ENCODE measurements at places on chromosomes 5 and 9.

DNA sequence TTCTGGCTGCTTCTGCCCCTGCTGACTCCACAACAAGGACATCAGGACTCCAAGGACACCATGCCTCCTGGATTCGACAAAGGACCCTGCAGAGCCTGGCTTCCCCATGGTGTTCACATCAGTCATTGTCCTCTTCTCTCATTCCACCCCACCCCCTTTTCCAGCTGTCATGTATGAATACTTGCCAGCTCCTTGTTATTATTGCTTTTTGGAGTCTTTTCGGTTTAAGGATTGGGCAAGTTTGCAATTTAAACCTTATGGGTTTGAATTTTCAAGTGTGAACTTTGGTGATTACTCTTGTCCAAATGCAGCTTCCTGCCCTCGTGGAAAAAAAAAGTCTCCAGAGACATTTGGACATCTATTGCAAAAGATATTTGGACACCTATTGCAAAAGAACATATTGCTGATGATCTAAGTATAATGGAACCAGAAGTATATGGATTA is 14.2 kb upstream of the LVRN start:
- peak; percentile 59 for DNase-seq

DNA sequence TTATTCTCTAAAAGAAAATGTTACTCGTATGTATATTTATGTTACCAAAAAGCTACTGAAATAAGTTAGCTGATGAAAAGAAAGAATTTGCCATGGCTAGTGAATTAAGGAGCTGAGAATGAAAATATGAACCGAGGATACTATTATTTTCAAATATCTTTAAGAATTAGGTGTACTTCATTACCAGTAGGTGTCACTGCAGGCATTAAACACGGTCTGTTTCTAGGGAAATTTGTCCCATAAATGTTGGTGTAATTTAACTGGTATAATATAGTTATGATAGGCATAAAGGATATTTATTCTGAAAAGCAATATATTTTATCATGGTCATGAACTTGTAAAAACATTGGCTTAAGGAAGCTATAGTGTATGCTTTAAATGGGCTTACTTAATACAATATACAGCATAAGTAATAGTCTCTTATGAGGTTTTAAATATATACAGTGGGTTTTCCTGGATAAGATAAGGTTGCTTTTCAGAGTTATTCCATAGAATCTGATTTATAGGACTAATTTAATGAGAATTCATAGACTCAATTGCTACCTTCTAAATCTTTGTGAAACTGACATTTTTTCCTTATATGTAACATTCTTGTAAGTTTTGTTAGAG is 72.4 kb upstream of the MPDZ start:
- peak; percentile 60 for DNase-seq

DNA sequence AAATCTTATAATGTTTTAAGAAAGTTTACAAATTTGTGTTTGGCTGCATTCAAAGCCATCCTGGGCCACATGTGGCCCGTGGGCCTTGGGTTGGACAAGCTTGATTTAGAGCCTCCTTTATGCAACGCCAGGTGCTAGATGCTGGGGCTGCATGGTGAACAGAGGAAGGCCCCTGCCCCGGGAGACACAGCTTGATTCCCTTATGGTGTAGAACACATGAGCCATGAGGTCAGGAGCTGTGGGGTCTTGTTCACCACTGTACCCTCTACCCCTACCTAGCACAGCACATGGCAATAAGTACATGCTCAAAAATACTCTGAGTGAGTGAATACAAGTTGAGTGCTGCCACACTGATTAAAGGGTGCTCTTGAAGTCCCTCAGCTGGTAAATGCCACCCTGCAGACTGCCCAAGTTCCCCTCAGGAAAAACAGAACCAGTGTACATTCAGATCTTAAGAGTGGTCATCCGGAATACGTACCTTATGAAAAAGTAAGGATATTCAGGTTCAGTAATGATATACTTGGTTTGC is 71.9 kb downstream of the ARRDC3 start:
- no peak for DNase-seq

- DNase-seq = peak; percentile 70
Measured at GRCh38 chr5:14463629-14464028, 118.0 kb upstream of the OTULINL start.

DNA sequence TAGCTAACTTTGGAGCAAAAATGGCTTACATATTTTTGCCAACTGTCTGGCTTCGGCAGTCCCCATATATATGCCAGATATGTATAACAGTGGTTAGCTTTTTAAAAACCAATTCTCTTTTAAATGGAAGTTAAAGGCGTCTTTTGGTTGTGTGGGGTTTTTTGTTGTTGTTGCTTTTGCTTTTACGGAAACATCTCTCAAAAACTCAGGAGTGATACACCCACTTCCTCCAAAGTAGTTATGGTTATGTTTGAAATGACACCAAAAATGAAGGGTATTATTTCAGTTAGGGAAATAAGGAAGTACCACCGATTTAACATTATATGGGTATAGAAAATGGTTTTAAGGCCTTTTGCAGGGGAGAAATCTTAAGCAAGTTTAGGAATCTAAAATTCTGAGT is 2.3 kb downstream of the CNOT8 start:
- DNase-seq = no peak

- no peak for DNase-seq
Measured at GRCh38 chr5:41747301-41747700, 122.9 kb downstream of the OXCT1 start.

DNA sequence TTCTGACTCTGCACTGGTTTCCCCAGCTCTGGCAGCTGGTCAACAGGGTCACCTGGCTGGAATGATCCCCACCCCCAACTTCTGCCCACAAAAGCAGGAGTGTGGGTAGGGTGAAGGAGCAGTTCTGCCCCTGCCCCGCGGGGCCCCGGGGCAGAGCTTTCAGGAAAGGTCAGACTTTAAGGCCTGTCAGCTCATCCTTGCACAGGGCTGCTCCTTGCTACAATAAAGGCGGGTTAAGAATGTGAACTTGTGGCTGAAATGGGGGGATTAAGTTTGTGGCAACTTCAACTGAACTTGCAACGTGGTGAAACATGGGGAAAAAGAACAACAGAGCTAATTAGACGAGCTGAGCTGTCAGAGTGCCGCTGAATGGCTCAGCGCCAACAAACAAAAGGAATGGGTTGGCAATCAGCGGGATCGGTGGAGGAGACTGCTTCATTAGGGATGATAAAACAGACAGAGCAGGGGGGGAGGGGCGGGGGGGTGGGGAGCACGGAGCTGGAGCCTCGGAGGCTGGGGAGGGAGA is 50.8 kb downstream of the CRB2 start:
- no peak for DNase-seq

DNA sequence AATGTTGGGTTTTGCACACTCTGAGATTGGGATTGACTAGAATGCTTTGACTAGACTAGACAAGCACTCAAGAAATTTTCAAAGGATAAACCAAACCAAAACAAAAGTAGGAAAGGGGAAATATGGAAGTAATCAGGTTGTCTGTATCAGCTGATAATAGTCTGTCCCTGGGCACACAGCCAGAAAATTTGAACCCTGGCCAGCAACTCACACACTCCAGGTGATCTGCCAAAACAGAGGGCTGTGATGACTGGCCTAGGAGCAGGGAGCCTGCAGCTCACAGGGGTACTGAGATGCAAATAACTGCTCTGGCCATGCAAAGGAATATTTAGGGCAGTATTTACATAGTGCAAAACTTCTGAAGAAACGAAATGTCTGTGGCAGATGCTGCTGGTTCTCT is 112.3 kb upstream of the SMIM23 start:
- no peak for DNase-seq

DNA sequence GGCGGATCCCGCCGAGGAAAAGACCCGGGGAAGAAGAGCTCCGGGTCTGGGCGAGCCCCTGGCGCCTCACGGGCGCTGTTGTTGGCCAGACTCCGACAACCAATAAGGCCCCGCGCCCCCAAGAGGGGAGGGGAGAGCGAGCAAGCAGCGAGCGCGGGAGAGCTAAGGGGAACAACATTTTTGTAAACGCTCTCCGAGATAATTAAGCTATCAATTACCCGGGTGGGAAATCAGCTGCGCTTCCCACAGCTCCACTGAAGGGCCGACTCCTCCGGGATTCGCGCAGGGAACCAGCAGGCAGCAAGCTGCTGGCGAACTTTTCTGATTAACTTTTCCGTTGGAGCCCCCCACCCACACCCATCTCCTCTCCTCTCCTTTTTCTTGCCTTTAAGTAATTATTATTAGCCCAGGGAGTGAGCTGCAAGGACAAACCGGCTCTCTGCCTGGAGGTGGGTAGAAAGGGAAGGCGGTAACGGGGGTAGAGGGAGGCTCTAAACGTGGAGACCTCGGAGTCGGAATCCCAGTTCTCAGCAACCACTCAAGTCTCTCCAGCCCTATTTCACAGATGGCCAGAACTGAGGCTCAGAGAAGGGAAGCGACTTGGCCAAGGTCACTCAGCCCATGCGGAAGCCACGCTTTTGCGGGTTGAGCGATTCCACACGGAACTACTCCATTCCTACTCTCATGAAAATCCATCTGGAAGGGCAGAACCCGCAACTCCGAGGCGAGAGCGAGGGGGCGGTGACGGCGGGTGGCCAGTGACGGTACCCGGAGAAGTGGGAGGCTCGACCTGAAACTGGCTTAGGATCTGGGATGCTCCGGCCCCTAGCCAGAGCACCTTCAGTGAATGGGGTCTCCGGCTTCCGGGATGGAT is 1.3 kb downstream of the ASTN2 start:
- DNase-seq = peak; percentile 15

DNA sequence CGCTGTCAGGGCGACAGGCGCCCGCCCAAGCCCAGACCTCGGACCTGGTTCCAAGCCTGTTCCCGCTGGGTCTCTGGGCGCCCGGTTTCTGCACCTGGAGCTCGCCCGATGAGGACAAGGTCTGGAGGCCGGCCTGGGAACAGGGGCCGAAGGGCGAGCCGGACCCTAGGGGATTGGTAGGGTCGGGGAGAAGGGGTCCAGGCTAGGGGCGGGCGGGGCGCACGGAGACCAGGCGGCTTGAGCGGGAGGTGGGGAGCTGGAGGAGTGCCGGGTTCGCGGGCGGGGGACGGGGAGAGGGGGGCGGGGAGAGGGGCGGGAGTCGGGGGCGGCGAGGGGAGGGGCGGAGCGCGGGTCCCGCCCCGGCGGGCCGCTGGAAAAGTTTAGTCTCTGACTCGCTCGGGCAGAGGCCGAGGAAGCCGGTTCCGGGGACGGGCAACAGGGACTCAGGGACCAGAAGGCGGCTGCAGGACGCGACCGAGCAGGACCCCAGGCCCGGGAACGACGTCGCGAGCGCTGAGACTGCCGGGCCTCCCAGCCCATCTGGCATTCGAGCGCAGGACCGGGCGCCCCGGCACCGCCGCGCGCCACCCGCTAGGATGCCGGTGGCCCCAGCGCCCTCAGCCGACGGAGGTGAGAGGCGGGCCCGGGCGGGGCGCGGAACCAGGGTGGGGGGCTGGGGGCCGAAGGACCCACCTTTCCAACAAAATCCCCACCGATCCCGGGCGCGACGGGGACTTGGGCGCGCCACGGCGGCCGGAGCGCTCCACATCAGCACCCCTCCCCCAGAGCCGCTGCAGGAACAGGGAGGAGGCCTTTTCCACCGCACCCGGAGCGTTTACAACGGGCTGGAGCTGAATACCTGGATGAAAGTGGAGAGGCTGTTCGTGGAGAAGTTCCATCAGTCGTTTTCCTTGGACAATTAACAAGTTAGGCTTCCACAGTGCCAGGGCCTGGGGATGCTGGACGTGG is at the start of gene S1PR3:
Gene S1PR3, plus strand, starts transcription at position 403 of the 969 bp plus-strand sequence. CDS start 9,733 bp downstream, outside the sequence.
- peak; percentile 89 for DNase-seq
